ENCODE measurements at places on chromosomes 6 and 20.

GRCh38 chr6:159617444-159617843 is 75.6 kb downstream of the SOD2 start:
- DNase-seq: no peak

GRCh38 chr6:159525445-159526025 is 167.5 kb downstream of the SOD2 start:
- DNase-seq: no peak

DNA sequence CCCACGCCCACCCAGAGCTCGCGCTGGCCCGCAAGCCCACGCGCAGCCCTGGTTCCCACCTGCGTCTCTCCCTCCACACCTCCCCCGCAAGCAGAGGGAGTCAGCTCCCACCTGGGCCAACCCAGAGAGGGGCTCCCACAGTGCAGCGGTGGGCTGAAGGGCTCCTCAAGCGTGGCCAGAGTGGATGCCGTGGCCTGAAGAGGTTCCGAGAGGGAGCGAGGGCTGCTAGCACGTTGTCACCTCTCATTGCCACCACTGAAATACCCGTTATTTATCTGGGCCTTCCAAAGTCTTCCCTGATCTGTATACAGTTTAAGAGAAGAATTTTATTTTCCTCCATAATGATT is 88.3 kb upstream of the MYLIP start:
- no peak for DNase-seq

DNA sequence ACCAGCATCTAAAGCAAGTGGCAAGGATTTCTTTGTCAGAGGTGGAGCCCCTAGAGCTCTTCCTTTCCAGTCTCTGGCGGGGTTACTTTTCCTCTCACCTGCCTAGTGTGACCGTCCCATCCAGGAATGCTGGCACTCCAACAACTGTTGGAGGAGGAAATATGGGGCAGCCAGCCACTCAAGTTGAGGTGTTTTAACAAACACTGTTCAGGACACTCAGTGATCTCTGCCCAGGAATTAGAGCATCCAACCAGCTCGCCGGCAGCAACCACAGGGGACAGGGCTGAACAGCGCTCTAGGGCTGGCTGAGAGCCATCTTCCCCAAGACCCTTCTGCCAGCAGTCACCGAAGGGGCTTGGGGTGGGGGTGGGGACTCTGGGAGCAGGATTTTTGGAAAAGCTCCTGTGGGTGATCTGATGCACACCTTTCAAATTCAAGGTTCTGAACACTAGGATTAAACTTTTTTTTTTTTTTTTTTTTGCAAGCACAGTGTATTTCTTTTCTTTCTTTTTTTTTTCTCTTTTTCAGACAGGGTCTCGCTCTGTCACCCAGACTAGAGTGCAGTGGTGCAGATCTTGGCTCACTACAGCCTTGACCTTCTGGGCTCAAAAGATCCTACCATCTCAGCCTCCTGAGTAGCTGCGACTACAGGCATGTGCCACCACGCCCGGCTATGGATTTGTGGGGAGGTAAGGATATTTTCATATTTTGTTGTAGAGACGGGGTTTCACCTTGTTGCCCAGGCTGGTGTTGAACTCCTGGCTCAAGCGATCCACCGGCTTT is 28.4 kb upstream of the KCNK16 start:
- DNase-seq: no peak

GRCh38 chr6:131635384-131636340 is 1.4 kb upstream of the ENPP3 start:
- DNase-seq: no peak

DNA sequence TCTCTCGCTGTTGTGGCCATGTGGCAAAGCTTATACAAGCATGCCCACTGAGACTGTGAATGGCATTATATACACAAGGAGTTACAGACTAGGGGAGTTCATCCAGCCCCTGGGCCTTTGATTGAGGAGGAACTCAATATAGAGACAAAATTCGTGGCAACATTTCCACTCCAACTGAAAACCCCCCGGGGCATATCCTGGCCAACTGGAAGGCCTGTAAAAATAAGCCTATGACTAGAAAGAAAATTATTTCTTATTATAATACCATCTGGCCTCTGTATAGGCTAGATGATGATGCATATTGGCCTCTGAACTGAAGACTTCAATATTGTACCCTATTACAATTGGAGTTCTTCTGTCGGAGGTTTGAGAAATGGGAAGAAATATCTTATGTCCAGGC is 175.5 kb upstream of the GJE1 start:
- DNase-seq: no peak

- DNase-seq: no peak
Observed at GRCh38 chr20:41510847-41511450, 107.2 kb downstream of the CHD6 start.

DNA sequence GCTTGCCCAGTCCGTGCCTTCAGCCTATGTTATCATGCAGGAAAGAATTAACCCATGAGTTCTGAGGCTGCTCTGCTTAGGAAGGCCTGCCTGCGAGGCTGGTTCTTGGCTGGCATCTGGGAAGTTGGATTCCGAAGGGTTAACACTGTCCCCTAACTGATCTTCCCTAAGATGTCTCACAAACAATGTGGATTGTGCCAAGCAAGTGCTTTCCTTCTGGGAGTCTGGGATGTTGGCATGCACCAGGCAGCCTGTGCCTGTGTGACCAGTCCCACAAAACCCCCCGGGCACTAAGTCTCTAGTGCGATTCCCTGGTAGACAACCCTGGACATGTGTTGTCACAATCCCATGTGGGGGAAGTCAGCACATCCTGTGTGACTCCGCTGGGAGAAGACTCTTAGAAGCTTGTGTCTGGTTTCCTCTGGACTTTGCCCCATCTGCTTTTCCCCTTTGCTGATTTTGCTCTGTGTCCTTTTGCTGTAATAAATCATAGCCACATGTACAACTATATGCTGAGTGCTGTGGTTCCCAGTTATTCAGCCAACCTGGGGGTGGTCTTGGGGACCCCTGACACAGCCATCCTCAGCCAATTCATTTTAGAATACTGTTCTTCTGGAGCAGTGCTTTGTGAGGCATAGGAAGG is 83.8 kb downstream of the SLC22A23 start:
- no peak for DNase-seq

- DNase-seq: no peak
Observed at GRCh38 chr20:58485393-58485792, 29.8 kb downstream of the APCDD1L start.

DNA sequence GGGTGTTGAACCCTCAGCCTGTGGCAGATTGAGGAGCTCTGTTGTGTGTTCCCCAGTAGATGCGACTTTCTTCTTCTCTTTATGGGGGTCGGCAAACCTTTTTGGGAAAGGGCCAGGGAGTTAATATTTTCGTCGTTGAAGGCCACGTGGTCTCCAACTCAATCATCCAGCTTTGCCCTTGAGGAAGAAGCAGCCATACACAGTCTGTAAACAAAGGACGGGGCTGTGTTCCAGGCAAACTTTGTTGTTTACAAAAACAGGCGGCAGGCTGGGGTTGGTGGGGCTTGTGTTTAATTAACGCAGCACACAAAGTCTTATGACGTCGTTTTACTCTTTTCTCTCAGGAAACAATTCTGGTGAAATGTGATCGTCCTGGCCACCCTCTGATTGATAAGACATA is 20.2 kb downstream of the KIF25 start:
- no peak for DNase-seq

- DNase-seq: no peak
Observed at GRCh38 chr6:129661536-129662405, 48.2 kb downstream of the ARHGAP18 start.

DNA sequence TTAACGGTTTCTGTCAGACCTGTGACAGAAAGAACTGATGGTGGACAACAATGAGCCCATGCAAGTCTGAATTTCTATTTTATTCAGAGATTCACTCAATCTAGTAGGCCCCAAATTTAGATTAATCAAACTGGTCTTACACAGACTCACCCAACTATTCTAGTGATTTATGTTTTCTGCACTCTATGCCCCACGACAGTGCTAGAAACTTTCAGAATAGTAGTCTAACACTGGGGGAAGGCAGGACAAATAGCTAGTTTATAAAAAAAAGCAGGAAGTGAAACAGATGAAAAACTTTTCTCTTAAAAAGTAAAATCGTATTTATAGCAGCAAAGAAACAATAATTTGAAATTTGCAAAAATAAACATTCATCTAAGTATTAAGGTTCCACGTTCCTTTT is 5.0 kb downstream of the TCP11 start:
- no peak for DNase-seq

DNA sequence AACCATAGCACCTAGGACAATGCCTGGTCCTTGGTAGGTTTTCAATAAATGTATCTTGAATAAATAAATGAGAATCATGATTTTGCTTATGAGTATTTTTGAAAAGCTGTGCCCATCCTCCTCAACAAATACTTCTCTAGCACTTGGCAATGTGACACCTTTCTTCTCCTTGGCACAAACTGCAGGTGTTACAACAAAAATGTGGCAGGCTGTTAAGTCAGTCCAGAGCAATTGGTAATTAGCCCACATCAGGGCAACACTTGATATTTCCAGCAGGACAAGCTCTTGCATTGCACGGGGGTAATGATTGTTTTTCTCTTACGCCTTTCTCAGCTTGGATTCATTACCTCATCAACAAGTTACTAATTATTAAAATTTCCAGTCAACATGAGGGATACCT is 31.6 kb upstream of the SNX9 start:
- no peak for DNase-seq

- DNase-seq: no peak
Observed at GRCh38 chr6:303948-304558, 11.8 kb downstream of the DUSP22 start.

- no peak for DNase-seq
Observed at GRCh38 chr20:47493963-47494293, 7.8 kb upstream of the NCOA3 start.

DNA sequence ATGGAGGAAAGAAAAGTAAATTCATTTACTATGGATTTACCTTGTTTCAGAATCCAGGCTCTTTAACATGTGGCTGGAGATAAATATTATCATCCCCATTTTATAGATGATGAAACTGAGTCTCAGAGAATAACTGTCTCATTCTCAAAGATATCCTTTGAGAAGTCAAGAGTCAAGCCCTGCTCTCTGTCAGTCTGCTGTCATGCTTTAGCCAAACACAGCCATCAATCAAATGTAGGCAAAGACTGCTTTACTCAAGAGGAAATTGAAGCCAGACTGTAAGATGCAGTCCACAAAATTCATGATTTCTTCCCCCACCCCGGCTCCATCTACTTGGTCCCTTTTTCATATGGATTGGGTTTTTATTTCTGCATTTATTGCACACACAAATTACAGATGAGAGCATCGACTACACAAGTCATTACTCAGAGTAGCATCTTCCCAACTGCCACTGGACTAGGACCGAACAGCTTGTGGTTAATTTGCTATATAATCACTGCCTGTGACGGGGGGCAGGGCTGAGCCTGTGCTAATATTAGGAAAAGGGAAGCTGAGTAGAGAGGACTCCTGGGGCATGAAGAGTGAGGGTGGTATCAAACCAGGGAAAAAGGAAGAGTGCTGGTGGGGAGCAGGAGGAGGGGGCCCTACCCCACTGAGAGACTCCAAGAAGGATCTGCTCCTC is 102.7 kb upstream of the TOP1 start:
- no peak for DNase-seq

GRCh38 chr20:51612896-51613295 is 70.4 kb upstream of the NFATC2 start:
- no peak for DNase-seq

- no peak for DNase-seq
Observed at GRCh38 chr6:83536034-83536646, 23.8 kb downstream of the PRSS35 start.

- DNase-seq: no peak
Observed at GRCh38 chr6:139270249-139270648, 21.5 kb downstream of the TXLNB start.

DNA sequence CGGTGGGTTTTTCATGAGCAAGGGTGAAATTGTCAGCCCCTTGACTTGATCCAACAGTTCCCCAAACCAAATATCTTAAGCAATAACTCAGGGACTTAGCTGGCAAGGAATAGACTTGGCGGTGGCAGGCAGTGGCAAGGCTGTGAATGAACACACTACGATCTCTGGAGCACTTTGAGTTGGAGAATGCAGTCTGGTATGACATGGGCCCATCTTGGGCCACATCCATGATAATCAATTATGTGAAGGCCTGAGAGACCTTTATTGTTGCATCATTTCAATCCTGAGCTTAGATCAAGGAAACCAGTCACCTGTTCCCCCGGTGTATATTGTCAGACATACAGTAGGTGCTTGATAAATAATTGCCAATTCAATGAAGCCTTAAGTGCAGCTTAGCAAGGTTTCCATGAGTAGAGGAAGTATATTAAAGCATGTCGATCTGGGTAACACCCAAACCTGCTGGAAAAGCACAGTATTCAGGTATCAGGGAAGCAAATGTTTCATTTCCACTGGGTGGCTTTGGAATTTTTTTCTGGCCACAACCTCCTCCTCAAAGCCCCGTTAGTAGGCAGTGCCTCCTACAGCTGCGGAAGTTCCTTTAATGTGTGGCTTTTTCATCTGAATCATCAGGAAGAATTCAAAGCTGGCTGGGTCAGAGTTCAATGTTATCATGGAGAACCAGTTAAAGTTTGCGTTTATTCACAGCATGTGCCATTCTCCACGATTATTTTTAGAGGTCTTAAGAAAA is 10.2 kb downstream of the CASS4 start:
- DNase-seq: no peak

- DNase-seq: no peak
Observed at GRCh38 chr20:57869951-57870315, 160.1 kb upstream of the PMEPA1 start.

GRCh38 chr6:9044426-9044825 is 609.1 kb upstream of the SLC35B3 start:
- no peak for DNase-seq

- no peak for DNase-seq
Observed at GRCh38 chr6:15962449-15962764, 166.5 kb upstream of the MYLIP start.

- DNase-seq: no peak
Observed at GRCh38 chr20:58424218-58424969, 35.4 kb downstream of the VAPB start.

DNA sequence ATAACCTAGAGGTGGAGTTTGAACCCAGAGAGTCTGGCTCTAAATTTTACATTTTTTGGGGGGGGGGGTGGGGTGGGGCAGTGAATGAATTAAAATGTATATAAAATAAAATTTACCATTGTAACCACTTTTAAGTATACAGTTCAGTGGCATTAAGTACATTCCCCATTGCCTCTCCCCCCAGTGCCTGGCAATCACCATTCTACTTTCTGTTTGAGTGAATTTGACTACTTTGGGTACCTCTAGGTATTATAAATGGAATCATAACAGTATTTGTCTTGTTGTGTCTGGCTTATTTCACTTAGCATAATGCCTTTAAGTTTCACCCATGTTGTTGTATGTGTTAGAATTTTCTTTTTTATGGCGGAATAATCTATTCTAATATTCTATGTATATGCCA is 2.7 kb downstream of the FAM110A start:
- no peak for DNase-seq

- DNase-seq: no peak
Observed at GRCh38 chr6:105964979-105965760, 121.0 kb upstream of the PRDM1 start.

DNA sequence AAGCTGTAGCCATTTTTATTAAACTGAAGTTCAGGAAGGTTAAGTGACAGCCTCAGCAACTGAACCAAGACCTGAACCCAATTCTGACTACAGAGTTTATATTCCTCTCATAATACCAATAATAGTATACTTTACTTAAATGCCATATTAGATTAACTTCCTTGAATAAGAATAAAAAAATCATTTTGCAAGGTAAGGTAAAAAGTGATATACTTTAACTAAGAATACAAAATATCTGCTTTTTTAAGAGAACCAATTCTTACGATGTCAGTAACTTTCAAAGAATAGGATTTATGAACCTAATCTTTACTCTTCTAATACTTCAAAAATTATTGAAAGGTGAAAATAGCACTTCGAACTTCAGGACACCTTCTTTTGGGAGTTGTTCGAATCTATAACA is 3.7 kb downstream of the RAD21L1 start:
- no peak for DNase-seq

- DNase-seq: no peak
Observed at GRCh38 chr6:27280540-27281000, 31.5 kb downstream of the POM121L2 start.

Data from NCI-H1417 treated with DMSO at 0.1 percent for 48 hours (cell line).